Activated naive CD4-positive, alpha-beta T cell treated with anti-CD3 and anti-CD28 coated beads, Interleukin-2, amount 50 U/mL, for 16 hours (primary cell): ENCODE measurements at places on chromosomes 1 and 21.

DNA sequence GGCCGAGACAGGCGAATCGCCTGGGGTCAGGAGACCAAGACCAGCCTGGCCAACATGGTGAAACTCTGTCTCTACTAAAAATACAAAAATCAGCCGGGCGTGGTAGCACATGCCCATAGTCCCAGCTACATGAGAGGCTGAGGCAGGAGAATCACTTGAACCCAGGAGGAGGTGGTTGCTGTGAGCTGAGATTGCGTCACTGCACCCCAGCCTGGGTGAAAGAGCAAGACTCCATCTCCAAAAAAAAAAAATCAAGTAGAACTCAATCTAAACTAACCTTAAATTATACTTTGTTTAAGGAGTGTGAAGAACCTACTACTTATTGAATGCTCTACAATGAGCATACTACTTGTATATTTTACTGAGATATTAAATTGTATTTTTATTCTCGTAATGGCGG lies 30.5 kb upstream of the RNF186 start:
- no peak for DNase-seq

DNA sequence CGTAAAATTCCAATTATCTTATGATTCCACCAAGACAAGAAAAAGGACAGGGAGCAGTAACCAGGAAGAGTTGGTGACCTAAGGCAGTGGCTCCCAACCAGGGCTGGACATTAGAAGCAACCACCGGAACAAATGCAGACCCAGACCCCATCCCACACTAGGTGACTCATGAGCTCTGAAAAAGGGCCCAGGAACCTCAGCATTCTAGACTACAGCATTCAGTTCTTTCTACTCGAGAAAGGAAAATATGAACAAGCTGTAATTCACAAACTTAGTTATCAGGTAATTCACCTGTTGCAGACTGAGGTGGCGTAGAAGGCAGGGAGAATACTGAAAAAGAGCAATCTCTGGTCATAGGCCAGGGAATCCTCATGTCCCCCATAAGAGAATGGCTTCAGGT lies 138.4 kb upstream of the KRTAP19-8 start:
- DNase-seq, result no peak

- DNase-seq, result no peak
Observed at GRCh38 chr21:46503922-46504550, 45.3 kb downstream of the DIP2A start.

GRCh38 chr1:30738040-30738714 lies 14.8 kb upstream of the MATN1 start:
- DNase-seq, result no peak

DNA sequence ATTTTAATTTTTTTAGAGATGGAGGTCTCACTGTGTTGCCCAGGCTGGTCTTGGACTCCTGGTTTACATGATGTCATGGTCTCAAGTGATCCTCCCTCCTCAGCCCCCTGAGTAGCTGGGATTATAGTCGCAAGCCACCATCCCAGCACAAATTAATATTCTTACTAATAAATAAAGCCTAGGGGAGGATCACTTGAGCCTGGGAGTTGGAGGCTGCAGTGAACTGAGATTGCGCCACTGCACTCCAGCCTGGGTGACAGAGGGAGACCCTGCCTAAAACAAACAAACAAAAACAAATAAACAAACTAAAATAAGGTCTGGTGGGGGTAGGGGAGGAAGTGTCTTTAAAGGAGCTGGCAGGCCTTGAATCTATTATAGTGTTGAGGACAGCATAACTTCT lies 8.7 kb upstream of the GADD45A start:
- DNase-seq, result no peak

GRCh38 chr1:25679171-25679570 lies 62.6 kb downstream of the MAN1C1 start:
- DNase-seq, result no peak

DNA sequence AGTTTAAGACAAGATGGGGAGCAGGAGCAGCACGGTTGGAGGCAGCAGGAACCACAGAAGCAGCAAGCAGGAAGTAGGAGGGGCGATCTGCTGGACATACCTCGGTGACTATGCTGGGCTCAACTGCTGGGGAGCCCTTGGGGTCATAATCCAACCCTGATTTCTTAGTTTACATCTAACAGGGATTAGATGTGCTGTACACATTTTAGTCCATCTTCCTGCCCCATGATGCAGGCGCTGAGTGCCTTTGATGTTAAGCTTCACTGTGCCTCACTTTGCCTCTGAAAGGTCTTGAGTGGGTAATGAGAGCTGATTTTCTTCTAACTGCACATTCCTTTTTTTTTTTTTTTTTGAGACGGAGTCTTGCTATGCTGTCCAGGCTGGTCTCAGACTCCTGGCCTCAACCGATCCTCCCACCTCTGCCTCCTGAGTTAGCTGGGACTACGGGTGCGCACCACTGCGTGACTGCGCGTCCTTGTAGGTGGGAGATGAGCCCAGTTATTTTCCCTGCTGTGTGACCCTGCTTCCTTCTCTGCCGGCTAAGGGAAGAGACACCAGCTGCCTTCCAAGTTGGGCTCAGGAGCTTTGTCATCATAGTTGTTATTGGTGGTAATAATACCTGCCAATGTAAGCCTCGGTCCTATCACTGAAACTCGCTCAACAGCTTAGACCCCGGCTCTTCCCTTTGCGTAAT lies 1.1 kb upstream of the RCAN3 start:
- DNase-seq, result no peak

GRCh38 chr1:41777695-41778094 lies 141.0 kb downstream of the HIVEP3 start:
- DNase-seq, result no peak

DNA sequence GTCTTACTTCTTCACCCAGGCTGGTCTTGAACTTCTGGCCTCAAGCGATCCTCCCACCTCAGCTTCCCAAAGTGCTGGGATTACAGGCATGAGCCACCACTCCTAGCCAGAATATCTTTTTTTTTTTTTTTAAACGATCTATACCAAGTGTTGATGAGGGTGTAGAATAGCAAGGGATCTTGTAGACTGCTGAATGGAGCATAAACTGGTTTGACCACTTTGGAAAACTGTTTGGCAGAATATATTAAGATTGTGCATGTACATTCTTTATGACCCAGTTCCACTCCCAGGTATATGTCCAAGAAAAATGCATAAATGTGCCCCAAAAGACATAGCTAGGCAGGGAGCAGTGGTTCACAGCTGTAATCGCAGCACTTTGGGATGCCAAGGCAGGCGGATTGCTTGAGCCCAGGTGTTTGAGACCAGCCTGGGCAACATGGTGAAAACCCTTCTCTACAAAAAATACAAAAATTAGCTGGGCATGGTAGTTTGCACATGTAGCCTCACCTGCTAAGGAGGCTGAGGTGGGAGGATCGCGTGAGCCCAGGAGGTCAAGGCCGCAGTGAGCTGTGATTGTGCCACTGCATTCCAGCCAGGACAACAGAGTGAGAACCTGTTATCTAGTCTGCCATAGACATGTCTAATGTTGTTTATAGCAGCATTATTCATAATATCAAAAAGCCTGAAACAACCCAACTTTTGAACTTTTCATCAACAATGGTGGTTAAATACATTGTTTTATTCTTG lies 184.0 kb downstream of the VPS13D start:
- no peak for DNase-seq

- no peak for DNase-seq
Observed at GRCh38 chr1:55987491-55988249, 591.7 kb downstream of the PLPP3 start.

- DNase-seq, result no peak
Observed at GRCh38 chr1:154575147-154575927, 7.8 kb downstream of the CHRNB2 start.

- no peak for DNase-seq
Observed at GRCh38 chr1:154816369-154816768, 53.7 kb downstream of the KCNN3 start.

DNA sequence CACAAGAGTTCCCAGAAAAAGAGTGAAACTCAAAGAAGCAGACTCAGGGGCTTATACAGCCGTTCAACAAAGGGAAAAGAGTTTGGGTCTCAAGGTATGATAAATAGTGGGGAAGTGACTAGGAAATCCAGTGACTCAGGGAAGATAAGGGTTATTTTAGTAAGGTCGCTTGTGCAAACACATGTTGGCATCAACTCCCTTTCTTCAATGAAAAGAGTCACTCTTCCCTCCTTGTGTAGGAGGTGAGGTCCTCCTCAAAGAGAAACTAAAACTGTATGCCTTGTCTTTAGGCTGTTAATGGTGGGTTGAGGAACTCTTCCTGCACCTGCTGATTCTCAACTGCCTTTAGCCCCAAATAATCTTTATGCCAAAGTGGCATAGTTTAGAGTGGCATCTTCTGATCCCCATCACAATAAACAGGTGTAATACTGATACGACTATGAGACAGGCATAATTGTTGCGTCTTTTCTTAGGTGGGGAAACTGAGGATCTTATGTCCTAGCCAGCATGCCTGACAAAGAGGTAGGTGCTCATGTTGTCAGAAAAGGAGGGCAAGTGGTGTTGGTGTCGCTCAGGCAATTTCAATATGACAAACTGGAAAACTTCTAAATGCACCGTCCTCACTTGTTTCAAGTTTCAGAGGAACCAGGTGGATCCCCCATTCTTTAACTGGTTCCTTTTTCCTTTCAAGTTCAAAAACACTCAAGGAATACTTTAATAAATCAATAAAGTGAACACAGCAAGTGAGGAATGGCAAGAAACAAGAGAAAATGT lies 294.1 kb upstream of the RUNX1 start:
- no peak for DNase-seq

DNA sequence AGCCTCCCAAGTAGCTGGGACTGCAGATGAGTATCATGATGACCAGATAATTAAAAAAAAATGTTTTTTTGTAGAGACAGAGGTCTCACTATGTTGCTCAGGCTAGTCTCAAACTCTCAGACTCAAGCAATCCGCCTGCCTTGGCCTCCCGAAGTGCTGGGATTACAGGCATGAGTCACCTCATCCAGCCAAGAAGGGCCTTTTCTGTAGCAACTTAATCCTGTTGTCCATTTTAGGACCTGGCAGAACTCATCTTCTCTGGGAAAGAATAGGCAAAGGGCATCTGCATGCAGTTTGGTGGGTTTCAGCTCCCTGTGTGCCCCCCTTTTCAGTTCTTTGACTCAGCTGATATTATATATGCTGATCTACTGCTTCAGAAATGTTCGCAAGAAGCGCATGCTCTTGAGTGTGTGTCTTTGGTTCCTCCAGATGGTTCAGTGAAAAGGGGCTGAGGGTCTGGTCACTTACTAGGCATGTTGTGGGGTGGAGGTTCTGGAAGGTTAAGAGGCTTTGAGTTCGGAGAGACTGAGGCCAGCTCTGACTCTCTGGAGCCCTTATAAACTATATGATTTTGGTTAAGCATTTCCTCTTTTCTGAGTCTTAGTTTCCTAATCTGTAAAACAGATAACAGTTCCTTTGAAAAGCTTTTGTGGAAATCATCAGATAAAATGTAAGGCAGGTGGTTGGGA lies 19.4 kb upstream of the SRSF4 start:
- no peak for DNase-seq

DNA sequence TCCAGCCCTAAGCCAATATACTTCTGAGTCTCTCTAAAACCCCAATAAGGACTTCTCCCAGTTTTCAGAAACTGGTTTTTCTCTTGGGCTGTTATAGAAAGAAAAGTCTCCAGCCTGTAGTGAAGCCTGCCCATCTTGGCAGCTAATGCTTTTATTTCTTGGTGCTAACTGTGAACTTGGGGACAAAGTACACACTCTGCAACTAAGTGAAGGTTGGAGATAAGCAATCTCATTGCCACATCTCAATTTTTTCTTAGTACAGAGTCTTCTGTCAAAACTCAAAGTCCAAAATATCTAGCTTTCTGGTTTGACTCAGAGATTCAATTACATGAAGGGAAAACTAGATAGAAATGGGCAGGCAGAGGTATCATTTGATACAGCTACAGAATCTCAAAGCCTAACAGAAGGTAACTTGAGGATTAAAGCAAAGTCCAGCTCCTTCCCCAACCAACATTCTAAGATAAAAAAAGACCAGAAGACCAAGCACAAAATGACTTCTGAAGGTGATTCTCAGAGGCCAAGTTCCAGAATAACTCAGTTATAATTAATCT lies 14.0 kb downstream of the AK2 start:
- DNase-seq, result no peak

- no peak for DNase-seq
Observed at GRCh38 chr1:92705446-92705845, 79.5 kb downstream of the EVI5 start.

- DNase-seq, result no peak
Observed at GRCh38 chr1:186442651-186443375, 18.1 kb downstream of the PDC start.

DNA sequence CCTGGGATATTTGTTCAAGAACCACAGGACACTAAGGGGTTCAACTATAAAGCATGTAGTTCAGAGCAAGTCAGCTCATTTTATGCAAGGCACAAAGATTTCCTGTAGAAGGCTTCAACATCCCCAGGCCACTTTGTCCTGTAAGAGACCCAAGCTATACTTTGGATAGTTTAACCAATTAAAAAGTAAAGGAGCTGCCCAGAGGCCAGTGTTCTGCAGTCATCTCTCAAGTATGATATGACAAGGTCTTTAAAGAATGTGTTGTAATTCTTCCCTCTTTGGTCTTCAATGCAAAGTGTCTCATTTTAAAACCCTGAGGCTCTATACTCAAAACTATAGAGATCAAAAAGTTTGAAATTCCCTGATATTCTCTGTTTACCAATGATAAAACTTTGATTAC lies 34.1 kb downstream of the KRTAP20-3 start:
- no peak for DNase-seq

DNA sequence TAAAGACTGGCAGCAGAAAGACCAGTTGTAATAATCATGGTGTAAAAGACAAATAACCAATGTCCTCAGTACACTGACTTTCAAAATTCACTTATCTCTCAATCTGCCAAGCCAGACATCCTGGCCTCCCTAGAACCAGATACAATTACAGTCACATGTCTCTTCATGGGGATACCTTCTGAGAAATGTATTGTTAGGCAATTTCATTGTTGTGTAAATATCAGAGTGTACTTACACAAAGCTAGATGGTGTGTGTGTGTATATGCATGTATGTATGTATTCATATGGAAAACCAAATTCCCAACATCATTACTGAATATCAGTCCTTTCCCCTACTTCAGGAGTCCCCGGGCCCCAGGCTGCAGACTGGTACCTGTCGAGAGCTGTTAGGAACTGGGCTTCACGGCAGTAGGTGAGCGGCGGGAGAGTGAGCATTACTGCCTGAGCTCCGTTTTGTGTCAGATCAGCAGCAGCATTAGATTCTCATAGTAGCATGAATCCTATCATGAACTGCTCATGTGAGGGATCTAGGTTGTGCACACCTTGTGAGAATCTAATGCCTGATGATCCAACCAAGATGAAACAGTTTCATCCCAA lies 65.3 kb upstream of the ZNF326 start:
- no peak for DNase-seq

DNA sequence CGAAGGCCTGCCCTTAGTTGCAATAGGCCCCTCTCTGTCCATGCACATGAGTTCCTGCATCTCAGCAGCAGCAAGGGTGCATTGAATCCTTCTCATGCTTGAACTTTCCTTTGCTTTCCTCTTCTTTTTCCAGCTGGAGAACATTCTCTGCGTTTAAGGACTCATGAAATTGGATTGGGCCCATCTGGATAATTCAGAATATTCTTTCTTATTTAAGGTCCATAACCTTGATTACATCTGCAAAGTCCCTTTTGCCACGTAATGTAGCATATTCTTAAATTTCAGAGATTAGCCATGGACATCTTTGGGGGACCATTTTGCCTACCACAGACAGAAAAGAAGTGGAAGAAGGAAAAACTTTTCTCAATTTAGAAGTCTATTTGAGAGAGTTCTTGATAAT lies 159.7 kb upstream of the C21orf91 start:
- DNase-seq, result no peak
